NB4 (cell line): ENCODE measurements at places on chromosomes 7 and 10.
A peak's percentile ranks its signal among the peaks of the same experiment; 100 is the strongest.

GRCh38 chr7:121113288-121113687 lies 124.8 kb downstream of the CPED1 start:
- no peak for DNase-seq

DNA sequence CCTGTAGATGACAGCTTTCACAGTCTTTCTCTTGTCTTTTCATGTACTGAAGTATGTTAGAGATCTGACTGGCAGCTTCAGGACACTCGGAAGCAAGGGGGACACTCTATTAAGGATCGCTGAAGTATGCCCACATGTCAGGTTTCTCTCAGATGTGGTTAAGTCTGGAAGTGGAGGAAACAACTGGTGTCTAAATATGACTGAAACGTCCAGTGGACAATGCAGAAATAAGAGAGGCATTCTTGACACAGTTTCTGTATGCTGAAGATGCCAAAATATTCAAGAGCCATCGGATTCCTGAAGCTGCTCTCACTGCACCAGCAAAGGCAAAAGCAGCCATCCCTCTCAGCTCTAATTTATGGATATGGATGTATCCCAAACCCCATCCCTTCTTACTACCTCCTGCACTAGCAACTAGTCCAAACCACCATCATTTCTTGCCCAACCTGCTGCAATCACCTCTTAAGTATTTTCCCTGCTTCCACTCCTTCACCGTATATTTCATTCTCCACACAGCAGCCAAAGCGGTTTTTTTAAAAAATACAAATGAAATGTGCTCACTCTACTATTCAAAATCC lies 113.4 kb downstream of the REEP3 start:
- DNase-seq, result no peak

DNA sequence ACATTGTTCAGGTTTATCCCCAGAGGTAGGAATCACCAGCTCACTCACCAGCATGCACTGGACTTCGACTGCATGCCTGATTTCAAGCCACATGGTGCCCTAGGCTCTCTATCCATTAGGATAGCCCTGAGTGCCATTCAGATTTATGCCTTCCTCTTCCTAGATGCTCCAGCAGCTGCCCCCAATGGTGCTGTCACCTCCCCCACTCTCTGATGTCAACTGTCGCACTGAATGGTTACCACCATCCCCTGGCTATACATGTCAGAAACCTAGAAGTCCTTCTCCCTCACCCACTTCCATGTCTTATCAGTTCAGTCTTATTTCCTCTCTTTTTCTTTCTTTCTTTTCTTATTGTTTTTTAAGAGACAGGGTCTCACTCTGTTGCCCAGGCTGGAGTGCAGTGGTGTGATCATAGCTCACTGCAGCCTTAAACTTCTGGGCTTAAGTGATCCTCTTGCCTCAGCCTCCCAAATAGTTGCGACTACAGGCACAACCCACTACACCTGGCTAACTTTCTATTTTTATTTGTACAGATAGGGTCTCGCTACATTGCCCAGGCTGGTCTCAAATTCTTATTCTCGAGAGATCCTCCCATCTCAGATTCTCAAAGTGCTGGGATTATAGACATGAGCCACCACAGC lies 2.9 kb downstream of the SFXN4 start:
- DNase-seq, result no peak

DNA sequence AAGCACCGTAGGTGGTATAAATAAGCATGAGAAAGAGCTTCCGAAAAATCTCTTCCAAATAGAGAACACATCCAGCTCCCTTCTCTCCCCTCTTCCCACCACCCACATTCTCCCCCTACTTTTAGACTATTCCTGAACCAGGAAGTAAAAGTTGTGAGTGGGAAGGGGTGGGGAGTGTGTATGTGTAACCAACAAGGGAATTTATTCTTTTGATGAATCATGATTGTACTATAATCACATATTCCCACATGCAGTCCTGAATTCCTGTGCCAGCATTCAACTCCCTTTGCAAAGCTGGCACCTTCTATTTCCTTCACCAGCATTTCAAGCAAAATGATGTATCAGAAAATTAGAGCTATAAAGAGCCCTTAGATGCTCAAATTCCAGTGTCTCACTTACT lies 230.6 kb upstream of the CHRM2 start:
- no peak for DNase-seq

DNA sequence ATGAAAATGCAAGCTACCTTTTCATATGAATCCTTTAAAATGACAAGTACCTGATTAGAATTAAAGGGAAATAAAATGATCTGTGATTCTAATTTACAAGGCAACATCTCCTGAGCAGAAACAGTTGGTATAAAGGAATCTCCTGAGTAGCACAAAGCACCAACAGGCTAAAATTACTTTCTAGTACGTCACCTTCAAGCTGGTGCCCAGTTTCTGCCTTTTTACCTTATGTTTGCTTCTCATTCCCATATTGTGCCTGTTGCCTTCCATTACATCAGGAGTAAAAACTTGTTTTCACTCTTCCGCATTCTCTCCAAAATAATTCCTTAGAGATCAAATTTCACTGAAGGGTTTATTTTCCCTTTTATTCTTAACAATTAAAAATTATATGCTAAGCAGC lies 587.1 kb upstream of the KCND2 start:
- DNase-seq, result no peak

DNA sequence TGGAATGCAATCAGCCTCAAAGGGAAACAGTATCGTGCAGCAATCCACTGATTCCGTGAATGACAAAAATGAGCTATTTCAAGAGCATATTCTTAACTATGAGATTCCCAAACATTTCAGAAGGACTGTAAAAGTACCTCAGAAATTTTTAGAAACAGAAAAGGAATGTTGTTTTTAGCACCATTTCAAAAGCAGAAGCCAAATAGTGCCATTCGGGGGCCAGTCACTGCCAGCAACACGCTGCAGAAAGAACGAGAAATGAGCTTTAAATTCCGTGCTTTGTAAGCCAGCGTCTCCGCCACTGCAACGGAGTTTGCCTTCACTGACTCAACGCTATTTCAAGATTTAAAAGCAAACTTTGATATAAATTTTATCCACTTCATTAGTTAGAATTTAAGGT lies 6.3 kb downstream of the NUDT5 start:
- DNase-seq, result no peak

- DNase-seq, result no peak
These were observed 37.2 kb upstream of the INSIG1 start for GRCh38 chr7:155260498-155260872.

DNA sequence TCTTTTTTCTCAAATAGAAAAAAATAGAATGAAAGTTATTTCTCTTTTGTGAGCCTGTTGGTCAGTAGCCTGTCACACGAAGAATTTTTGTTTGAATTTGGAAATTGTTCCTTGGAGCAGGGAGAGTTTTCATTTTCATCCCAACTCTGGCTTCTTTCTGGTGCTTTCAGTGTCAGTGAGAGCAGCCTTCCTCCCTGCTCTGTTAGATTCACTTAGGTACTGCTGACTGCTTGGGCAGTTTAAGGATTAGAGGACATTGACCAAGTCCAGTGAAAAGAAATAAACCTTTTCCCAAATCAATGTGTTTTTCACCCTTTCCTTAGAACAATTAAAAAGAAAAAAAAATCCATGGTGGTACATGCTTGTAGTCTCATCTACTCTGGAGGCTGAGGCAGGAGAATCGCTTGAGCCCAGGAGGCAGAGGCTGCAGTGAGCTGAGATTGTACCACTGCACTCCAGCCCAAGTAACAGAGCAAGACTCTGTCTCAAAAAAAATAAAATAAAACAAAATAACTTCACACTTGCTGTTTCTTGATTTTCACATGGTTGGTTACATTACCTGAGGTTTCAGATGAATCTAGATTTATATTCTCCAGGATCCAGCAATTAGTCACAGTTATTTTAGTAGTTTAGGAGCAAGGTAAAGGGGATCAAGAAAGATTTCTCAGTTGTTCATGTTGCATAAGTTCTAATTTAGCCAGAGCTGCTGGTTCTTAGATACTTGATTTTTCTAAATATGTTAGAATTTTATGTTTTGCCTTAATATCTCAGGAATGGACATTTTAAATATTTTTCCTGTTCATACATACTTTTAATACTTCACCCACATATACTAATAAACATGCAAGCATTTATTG lies 63.1 kb downstream of the ZNRF2 start:
- DNase-seq, result peak; percentile 24

DNA sequence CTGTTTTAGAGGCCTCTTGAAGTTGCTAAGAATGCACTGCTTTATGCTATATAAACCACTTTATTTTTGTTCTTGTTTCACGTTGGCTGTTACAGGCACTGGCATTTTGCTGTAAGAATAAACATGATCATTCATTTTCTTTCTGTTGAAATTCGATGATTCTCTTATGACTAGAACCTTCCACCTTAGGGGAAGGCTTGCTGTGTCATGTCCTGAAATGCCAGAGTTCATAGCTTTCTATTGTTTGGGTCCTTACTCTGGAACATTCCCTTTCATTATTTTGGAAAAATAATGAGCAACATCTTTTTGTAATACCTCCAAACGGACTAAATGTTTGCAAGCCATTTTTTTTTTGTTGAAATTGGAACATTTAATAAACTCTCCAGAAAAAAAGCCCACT lies 495.1 kb upstream of the POT1 start:
- DNase-seq, result no peak

DNA sequence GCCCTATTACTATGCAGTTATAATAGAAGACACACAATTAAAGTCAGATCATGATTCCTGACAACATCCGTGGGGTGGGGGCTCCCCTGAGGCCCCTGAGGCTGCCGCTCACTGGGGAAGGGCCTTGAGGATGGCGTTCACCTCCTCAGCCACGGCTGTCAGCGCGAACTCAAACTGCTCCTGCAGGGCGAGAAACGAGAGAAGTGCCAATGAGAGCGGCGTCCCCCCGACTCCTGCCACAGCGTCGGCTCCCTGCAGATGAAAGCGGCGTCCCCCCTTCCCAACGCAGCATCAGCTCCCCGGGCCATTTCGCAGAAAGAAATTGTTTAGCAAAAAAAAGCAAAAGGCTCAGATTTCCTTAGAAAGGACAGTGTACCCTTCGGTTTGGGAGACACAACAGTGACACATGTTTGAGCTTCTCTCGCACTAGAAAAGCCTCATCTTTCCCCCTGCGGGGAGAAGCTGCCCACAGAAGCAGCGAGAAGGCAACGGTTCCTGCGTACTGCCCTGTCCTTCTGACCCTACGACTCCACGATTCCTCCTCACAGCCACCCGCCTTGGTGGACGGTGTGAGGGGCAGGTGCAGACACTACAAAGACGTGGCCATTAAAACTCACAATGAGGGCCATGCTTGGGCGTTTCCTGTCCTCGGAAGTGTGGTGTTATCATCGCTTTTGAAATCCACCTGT lies 203.9 kb downstream of the DNAJB6 start:
- no peak for DNase-seq

- peak; percentile 78 for DNase-seq
These were observed 776 bp downstream of the TMEM184A start for GRCh38 chr7:1555046-1555812.

DNA sequence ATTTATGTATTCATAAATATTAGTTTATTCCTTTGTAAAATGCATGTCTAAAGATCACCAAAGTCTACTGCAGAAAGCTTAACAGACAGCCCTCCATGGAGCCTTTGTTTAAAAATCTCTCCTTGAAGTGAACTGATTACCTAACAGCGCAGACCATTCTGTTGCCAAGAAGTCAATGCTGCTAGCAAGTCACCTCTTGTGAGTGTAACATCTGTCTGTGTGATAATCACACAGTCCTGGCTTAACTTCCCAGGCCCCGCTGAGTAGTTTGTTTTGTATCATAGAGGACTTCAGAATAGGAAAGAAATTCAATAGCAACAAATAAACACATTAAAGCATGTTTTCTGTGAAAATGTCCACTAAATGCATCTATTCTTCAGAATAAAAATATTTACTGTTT lies 435.3 kb upstream of the IGFBP3 start:
- no peak for DNase-seq

GRCh38 chr7:92485267-92485892 lies 7.6 kb upstream of the ERVW-1 start:
- no peak for DNase-seq

GRCh38 chr10:50917486-50917885 lies 32.1 kb upstream of the A1CF start:
- DNase-seq, result no peak

DNA sequence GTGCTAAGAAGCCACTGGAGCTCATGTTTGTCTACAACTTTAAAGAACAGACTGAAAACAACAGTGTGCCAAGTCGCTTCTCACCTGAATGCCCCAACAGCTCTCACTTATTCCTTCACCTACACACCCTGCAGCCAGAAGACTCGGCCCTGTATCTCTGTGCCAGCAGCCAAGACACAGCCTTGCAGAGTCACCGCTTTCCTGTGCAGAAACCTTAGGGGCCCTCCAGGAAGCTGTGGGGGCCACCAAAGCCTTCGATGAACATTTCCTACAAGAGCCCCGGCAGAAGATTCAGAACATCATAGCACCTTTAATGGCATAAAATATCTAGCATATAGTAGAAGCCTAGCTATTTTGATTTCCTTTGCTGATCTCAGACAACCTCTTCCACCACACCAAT lies 88.0 kb upstream of the PRSS58 start:
- no peak for DNase-seq

DNA sequence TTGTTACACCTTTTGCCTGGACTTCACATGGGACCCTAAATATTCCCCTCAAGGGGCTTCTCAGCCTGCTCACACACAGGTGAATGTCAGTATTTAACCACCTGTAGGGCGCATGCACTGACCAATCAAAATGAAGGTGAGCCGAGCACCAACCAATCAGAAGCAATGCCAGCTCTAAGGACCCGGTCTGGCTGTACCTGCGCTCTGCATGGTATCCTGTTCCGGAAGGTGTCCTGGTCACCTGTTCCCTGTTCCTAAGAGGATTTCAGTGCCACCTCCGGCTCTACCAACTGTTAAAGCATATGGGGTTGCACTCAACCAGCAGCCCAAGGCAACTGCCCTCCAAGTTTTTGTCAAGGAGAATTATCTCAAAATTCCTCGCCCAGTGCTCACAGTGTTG lies 18.4 kb upstream of the CALN1 start:
- DNase-seq, result no peak

DNA sequence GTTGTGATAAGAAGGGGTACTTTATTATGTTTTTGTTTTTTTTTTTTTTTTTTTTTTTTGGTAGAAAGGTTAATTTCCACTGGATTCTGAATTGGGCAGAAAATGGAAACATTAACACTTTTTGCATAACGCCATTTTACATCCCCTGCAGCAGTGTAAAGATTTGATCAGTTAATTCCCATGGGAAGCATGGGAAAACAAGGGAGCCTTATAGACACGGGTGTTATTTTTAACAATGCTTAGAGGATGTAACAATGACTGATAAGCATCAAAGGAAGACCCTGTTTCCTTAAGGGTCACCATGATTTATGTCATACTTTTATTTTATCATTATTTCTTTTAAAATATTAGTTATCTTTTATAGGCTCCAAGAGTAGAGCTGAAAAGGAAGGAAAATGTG lies 140.2 kb downstream of the CDK14 start:
- DNase-seq, result no peak
